ENCODE measurements at places on chromosomes 11 and 22. TPM values are rescaled to one million over a fixed set of nuclear protein-coding genes. Genes with fewer than 3 reads are reported as not detected.
A peak's percentile ranks its signal among the peaks of the same experiment; 100 is the strongest.

The ANGPTL5 gene
- total RNA-seq = not detected

The C22orf42 gene
- not detected for total RNA-seq

The SLC29A2 gene
- 8.5 TPM for total RNA-seq

DNA sequence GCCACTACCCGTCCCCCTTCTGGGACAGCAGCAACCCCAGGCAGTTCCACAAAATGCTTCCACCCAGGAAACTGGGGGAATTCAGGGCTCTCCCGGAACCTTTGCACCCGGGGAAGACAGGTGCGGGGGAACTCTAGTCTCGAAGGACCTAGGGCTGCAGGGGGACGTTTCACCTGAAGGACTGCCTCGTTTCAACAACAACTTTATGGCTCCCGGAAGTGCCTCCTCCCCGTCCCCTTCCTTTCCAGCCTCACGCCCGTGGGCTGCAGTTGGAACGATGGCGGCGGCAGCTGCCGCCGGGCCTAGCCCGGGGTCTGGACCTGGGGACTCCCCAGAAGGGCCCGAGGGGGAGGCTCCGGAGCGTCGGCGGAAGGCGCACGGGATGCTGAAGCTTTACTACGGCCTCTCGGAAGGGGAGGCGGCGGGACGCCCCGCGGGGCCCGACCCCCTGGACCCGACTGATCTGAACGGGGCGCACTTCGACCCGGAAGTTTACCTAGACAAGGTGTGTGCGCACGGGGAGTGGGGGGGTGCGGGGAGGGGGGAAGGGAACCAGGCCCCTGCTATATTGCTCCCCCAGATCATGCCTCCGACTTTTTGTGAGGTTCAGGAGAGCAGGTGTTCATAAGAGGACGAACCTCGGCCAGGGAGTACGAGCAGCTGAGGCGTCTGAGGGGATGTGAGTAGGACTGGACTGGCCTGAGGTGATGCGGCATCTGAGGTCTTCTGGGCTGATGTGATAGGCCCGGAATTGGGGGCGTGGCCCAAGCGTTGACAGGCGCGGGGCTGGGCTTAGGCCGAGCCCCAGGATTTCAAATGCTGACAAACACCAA is at the start of gene VPS51:
Gene VPS51, plus strand, starts transcription at position 241 of the 833 bp plus-strand sequence. Its CDS starts 37 bp downstream, at position 278.
- peak; percentile 87 for DNase-seq

DNA sequence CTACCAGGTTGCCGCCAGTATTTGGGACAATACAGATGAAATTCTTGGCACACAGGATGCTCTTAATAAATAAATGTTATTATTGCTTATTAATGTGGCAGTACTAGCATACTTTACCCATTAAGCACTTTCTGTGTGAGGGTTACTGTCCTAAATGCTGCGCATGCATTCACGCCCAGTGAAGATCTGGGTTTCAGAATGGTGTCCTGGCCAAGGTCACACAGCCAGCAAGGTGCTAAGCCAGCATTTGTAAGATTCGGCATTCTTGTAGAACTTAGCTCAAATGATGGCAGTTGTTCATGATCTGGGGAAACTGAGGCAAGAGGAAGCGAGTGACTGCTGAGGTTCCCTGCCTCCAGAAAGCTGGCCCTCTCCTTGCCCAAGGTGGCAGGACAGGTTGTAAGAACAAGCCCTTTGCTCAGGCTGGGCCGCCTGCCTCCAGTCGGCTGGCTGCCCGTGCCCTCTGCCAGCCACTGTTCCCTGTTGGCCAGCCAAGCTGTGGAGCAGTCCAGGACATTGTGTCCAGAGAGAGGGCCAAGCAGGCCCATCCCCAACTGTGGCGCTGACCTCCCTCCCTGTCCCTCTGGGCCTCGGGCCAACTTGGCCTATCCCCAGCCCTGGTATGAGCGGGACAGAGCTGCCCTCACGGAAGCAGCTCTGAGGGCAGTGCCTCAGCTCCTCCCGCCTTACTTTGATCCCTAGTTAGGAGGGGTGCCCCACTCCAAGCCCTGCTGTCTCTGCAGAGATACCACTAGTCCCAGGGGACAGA is 28.8 kb downstream of the TOB2 start:
- no peak for DNase-seq

DNA sequence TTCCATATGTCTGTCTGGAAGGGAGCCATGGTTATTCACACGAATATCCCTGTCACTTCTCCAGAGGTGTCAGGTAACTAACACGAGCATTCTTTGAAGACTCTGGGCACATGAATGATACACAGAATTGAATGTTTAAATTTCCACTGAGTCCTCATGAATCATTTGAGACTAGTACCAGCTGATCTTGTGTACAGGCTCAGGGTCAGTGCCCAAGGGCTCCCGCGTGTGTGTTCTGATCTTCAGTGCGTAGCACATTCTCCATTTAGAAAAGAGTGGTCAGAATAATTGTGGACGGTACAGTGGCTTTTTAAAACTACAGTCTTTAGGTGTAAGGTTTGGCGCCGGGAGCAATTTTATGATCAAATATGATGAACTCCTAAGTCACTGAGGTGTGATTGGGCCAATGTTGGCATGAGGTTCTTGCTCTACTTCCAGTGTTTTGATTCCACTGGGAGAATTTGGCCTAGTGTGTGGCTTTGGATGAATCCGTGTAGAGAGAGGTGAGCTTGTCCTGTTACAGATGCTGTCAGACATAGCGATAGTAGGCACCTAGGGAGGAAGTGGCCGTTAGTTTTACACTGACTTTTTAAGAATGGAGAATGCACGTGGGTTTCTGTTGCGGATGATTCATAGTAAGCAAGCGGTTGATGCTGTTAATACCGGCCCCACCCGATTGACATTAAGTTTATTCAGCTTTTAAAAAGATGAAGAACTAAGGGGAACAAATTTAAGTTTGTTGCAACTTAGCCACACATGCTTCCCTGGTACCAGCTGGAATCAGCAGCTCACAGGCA is 22.2 kb downstream of the NUP50 start:
- no peak for DNase-seq

The TMEM132A gene
- 0.73 TPM for total RNA-seq

GRCh38 chr11:78094250-78094649 is 14.6 kb upstream of the NDUFC2 start:
- DNase-seq = no peak

All from CD8-positive, alpha-beta memory T cell (primary cell).